ENCODE measurements at places on chromosomes 5 and 9.

- no peak for DNase-seq
Measured at GRCh38 chr9:135473972-135474543, 5.5 kb upstream of the PPP1R26 start.

DNA sequence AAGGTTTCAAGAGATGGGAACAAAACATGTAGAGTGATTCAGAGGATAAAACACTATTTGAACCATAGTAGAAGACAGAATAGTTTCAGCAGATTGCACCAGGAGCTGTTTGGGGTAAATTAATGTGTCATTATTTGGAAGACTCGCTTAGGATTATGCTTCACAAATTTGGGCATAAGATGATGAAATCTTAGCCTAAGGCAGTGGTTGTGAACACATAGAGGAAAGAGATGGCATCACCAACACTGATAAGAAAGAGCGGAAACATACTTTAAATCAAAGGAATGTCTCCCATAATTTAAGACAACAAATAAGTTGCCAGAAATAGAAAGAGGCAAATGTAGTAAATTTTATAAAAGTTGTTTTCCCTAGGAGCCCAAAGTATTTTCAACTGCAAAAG lies 66.1 kb upstream of the TBCA start:
- no peak for DNase-seq

GRCh38 chr5:37198842-37199241 lies 50.3 kb downstream of the CPLANE1 start:
- DNase-seq = no peak

- no peak for DNase-seq
Measured at GRCh38 chr5:98787131-98787719, 13.8 kb downstream of the RGMB start.

GRCh38 chr5:99272576-99272975 lies 343.8 kb upstream of the CHD1 start:
- DNase-seq = peak; percentile 33

- no peak for DNase-seq
Measured at GRCh38 chr9:138065287-138065686, 187.7 kb downstream of the CACNA1B start.

- DNase-seq = peak; percentile 57
Measured at GRCh38 chr5:141747152-141748141, 65.4 kb upstream of the ARAP3 start.

DNA sequence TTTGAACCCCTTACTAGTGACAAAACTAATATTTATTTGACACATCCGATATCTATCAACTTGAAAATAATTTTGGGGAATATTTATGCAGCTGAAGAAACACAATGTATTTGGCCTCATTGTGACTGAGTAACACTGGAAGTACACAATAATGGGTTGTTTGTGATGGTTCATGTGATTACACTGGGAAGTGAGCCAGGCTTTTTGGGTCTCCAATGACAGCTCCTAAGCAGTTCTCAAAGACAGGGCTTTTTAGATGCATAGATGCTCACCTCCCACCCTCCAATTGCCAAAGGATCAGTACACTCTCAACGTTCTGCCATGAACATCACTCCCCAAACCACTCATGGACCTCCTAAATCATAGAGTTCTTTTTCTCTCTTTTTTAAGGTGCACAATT lies 170.0 kb downstream of the SLC24A2 start:
- DNase-seq = no peak

DNA sequence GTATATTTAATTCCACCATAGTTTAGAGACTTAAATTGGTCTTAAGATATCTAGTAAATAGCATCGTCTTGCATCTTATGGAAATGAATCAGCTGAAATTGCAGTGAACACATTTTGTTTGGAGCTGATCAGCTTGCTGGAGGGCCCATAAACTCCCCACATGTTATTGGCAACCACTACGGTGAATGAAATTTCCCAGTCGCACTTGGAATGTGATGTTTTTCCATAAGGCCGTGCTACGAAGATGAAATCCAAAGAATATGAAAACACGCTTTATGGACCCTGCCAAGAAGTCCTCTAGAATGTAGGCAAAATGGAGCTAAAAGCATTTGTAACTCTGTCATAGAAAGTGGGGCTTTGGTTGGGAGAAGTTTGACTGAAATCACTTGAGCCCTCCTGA lies 572.1 kb downstream of the ACTL7B start:
- DNase-seq = no peak

- no peak for DNase-seq
Measured at GRCh38 chr5:72673623-72674022, 142.8 kb upstream of the TNPO1 start.

Measured in D721Med (cell line).